Pulmonary artery endothelial cell (primary cell): ENCODE measurements at places on chromosomes 2 and 18.

DNA sequence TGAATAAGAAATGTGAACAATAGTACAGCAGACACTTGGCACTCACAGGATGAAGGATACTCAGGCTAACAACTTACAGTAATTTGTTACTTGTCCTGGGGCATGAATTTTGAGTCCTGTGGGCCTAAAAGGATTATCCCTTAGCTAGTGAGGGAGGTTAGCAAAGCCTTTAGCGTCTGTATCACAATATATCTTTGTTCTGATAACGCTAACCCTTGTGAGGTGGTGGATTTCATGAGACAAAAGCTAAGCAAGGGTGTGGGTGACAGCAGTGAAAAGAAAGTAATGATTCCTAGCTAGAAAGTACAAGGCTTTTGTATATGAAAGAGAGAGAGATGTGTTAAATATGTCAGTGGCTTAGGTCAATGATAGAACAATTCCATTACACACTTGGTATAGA, 46.8 kb upstream of the TTC21B start:
- DNase-seq, result no peak

GRCh38 chr2:47091118-47091517, 64.0 kb downstream of the STPG4 start:
- no peak for DNase-seq

DNA sequence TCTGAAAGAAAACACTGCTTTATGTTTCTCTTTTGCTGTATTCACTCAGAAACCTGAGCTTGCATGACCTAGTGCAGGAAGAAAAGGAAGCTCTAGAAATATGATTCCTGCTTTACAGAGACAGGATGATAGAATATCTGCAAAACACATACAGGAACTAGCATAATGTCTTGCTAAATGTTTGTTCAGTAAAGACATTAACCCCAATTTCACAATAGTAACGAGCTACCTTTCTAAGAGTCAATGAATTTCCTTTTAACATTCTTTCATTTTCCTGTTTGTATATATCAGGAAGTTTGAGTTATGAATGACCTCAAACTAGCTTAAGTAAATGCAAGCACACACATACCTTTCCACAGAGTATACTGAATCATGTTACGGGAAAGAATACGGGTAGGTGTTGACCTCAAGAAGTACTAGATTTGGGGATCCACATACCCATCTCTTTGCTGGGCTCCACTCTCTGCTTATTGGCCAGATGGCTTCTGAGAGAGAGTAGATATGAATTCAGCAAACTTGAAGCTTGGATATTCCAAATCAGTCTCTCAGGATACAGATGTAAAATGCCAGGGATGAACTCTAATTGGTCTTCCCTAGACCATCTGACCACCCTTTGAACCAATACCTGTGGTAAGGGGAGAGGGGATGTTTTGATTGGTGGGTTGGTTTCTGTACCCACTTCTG, 18.2 kb upstream of the ACSL3 start:
- peak; percentile 24 for DNase-seq

DNA sequence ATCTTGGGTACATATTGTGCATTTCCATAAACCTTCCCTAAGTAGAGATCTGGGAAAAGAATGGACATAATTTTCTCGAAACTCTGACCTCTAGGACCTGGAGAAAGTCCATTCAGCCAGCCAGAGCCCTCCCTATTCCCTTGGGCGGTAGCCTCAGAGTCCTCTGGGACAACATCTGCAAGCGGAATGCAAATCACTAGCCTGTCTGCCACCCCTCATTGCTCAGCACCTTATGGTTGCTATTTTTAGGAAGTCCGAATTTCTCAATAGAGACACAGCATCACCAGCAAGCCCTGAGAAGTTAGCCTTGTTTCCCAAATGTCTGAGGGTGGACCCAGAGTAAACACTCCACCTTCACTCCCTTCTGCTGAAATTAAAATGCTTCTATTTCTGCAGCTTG, 17.6 kb upstream of the CD28 start:
- DNase-seq, result no peak

DNA sequence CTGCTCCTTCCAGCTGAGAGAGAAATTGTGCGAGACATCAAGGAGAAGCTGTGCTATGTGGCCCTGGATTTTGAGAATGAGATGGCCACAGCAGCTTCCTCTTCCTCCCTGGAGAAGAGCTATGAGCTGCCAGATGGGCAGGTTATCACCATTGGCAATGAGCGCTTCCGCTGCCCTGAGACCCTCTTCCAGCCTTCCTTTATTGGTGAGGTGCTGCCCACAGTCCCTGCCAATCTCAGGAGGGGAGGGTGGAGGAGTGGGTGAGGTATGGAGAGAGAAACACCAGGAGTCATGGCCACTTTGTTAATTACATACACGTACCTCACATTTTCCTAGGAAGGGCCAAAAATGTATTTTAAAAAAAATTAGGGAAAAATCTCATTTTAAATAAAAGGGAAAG, 12.0 kb upstream of the DGUOK start:
- DNase-seq, result no peak

DNA sequence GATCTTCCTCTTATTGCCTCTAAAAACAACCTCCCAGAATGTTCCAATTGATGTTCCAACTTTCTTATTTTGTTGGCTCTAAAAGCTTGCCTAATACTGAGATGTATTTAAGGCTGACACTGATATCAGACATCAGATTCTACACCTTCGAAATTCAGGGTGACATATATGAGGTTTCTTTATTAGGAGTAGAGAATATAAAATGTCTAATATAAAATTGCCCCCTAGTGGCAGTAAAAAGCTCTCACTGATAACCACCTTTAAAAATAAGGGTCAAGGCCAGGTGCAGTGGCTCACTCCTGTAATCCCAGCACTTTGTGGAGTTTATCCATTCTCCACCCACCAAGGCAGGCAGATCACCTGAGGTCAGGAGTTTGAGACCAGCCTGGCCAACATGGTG, 789.7 kb upstream of the SLC39A10 start:
- no peak for DNase-seq

DNA sequence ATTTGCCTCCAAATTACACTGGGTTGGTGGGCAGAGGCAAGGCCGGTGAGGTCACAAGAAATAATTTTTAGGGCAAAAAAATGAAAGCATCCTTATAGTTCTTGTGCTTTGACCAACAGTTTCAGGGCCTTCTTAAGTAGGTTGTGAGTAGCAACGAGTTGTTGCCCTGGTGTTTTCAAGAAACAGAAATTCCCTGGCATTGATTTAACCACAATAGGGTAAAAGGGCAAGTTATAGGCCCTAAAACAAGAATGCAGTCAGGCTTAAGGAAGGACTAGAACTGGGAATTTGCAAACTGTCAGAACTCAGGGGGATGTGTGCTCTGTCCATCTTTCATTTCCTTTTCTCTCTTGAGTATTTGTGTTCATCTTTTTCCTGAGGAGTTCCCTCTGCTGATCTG, 46.1 kb upstream of the STPG4 start:
- no peak for DNase-seq

GRCh38 chr18:5073026-5073944, 123.8 kb downstream of the AKAIN1 start:
- DNase-seq, result no peak

- no peak for DNase-seq
These were observed 134.8 kb downstream of the GCA start for GRCh38 chr2:162478721-162479129.

DNA sequence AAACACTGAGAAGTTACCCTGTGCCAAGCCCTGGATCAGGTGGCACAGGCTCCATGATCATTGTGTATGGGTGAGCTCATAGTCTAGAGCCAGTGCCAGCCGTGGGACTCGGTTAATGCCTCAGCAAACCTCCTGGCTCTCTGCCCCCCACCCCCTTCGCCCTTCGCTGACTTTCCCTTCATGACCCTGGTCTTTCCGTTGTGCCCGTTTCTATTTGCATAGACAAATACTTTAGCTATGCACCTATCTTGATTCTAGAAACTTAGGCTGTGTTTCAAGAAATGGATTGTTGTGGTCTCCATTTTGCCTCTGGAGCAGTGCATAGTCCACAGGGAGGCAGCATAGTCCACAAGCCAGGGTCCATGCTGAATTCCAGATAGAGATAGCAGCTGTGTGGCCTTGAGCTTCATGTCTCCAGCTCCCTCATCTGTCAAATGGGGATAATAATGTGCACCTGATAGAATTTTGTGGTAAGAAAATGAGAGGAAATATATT, 44.8 kb upstream of the KDM3A start:
- no peak for DNase-seq
